Right ventricle myocardium inferior (tissue), 1 donor: ENCODE measurements at places on chromosomes 7 and 10. TPM values are rescaled to one million over a fixed set of nuclear protein-coding genes. Genes with fewer than 3 reads are reported as not detected.

GRCh38 chr7:26398756-26399509 lies 107.3 kb downstream of the SNX10 start:
- peak; percentile 68 for DNase-seq

- DNase-seq: no peak
Measured at GRCh38 chr7:77413128-77413527, 3.0 kb downstream of the GSAP start.

DNA sequence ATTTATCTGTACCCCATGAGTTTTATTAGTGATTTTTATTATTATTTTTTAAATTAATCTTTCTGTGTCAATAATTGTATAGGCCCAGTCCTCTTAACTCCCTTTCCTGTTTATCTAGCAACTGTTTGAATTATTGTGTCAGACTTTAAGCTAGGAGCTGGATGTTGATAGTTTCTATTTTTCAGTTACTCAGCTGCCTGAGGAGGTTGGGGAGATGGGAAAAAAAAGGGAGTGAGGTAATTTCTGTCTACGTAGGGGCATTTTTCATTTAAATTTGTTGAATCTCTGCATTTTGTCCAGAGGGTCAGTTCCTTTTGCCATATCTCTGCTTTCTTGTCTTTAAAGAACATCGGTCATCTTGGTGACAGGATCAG lies 5.0 kb upstream of the ZNF518A start:
- no peak for DNase-seq

DNA sequence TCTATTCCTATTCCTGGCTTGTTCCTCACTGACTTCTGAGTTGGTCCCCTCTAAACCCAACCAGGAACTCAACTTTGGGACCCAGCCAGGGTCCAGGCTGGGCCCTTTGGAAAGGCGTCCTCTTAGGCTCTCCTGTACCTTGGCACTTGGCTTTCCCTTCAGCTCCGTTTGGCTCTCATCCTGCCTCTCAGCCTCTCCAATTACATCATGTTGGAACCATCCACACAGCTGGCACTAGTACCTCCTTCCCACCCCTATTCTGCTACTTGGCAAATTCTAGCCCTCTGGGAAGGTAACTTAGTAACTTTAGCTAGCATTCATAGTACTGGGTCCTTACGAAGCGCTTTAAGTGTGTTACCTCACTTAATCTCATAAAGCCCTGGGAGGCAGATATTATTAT lies 205.3 kb upstream of the HABP2 start:
- no peak for DNase-seq

- DNase-seq: no peak
Measured at GRCh38 chr7:108810756-108811385, 241.2 kb downstream of the DNAJB9 start.

GRCh38 chr10:128440513-128441160 lies 314.4 kb upstream of the MKI67 start:
- DNase-seq: no peak

DNA sequence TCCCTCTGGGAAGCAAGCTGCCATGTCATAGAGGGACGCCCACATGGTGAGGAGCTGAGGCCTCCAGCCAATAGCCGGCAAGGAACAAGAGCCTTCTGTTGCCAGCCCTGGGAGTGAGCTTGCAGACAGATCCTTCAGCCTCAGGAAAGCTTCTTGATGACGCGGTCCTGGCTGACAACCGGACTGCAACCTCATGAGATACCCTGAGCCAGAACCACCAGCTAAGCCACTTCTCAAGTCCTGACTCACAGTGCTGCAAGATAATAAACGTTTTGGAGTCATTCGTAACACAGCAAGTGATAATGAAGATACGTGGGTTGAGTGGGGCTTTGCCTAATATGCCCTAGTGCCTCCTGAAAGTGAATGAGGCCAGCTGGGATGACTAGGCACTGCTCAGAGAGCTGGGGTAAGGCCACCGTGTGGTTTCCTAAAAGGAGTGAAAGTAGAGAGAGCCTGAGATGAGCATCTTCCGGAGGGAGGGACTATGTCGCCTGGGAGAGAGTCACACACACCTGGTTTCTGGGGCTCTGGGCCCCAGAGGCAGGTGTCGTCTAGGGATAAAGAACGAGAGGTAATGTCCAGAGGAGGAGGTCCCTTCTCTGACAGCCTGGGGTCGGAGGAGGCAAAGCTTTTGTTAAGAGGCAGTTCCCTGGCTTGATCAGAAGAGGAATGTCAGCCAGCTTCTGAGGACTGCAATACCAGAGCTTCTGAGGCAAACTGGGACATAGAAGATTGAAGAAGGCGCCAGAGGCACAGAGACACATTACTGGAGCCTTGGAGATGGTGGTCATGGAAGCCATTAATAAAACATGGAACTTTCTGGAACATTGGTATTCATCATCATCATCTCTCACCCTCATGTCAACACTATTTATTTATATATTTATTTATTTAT lies 53.6 kb downstream of the PYROXD2 start:
- DNase-seq: peak; percentile 86

DNA sequence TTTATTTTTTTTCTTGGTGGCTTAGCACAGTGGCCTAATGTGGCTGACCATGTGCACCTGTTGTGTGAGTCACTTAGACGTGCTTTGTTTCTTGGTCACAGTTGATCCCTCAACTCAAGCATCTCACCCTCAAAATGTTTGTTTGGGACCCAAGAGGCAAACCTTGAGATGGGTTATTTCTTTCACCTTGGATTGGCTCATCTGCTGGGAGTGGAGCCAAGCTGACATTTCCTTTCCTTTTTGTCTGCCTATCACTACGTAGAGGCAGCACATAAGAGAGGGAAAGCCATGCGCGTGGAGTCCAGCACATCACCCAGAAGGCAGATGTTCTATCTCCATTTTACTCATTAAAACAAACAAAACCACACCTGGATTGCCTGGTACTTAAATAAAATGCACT lies 6.4 kb upstream of the PRKCQ start:
- DNase-seq: no peak

- DNase-seq: no peak
Measured at GRCh38 chr10:110324805-110325280, 20.1 kb upstream of the SMNDC1 start.

GRCh38 chr10:74079028-74079935 lies 71.3 kb downstream of the AP3M1 start:
- no peak for DNase-seq

DNA sequence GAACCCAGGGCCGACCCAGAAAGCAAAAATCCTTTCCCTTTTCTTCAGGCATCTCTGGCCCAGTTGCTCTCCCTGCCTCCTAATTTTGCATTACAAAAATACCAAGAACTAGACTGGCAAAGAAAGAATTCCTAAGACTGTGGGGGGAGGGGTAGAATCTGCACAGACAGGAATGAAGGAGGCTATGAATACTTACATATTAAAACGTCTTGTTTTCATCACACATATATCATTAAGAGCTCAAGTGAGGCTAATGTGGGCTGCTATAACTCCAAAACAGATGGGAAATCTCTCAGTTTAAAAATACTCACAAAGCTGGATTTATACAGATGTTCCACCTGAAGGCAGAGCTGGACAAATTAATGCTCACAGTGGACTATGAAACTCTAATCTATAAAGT lies 29.2 kb upstream of the MKX start:
- DNase-seq: no peak

GRCh38 chr10:44674536-44675386 lies 236.4 kb upstream of the TMEM72 start:
- DNase-seq: no peak

DNA sequence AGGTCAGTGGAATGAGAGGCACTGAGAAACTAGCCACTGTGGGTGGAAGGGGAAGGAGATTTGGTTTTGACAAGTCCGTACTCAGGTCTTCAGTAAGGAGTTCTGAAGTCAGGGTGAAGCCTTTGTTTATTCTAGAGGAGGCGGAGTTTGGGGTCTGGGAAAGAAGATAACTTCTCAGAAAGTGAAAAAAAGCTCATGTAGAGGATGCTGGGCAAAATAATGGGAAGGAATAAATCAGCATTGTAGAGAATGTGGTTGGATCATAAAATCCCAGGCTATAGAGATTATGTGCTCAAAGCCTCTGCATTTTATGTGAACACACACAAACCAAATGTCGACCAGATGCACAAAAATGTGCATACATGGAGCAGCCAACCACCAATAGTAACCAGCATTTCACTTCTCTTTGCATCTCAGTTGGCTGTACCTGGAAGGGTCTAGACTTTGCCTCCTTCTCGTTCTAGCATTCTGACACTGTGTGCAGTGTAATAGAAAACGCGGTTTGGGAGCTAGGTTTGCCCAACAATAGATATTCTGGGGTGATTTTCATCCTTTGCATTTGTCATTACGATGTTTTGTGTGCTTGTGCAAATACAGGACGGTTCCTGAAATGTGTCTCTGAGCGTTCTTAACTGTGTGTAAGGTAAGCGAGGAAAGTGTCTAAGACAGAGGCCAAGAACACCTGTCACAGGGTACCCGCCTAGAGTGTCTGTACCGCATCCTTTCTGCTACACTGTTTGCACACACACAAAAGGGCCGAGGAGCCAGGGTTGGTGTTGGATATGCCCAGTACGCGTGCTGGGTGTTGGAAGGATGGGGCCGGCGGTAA lies 603 bp upstream of the HECW1 start:
- DNase-seq: no peak

- no peak for DNase-seq
Measured at GRCh38 chr10:22433875-22434274, 88.6 kb downstream of the SPAG6 start.

GRCh38 chr7:32108651-32109050 lies 38.4 kb upstream of the PDE1C start:
- no peak for DNase-seq

Gene ACHE
- total RNA-seq: 0.73 TPM

Gene CACNA2D1
- total RNA-seq: 46.1 TPM

Gene ACTL6B
- total RNA-seq: not detected

Gene FAS
- total RNA-seq: 4.7 TPM

Gene DGKI
- 1.4 TPM for total RNA-seq

Gene HIPK2
- total RNA-seq: 97.8 TPM

Gene PSMG3
- 13.3 TPM for total RNA-seq

Gene PNLIPRP1
- total RNA-seq: not detected

Gene SPDYE5
- not detected for total RNA-seq

Gene SPDYE2B
- not detected for total RNA-seq

Gene INMT
- 48.1 TPM for total RNA-seq

Gene ANXA11
- total RNA-seq: 420 TPM
